Subcutaneous preadipocyte (primary cell): ENCODE measurements at places on chromosomes 6 and 20. TPM values are rescaled to one million over a fixed set of nuclear protein-coding genes. Genes with fewer than 3 reads are reported as not detected.

Gene TUBB2B
- total RNA-seq, result 0.37 and 2.7 TPM in 2 replicates

Gene MUCL3
- total RNA-seq, result not detected in 2 replicates

Gene C6orf52
- total RNA-seq, result 0.59 and 1.1 TPM in 2 replicates

Gene MLIP
- not detected in 2 replicates for total RNA-seq

Gene FHL5
- total RNA-seq, result under 0.01 TPM in 1 of 2 replicates, not detected in the other

Gene CD83
- total RNA-seq, result 1.8 and 3.9 TPM in 2 replicates

Gene VSX1
- total RNA-seq, result not detected in 2 replicates

Gene PRDM13
- total RNA-seq, result not detected in 2 replicates

Gene ADGB
- not detected in 2 replicates for total RNA-seq

Gene CRISP2
- total RNA-seq, result not detected in 2 replicates

Gene ARMC12
- 0.20 TPM in 1 of 2 replicates, not detected in the other for total RNA-seq

Gene DSP
- under 0.01 TPM in 2 replicates for total RNA-seq

Gene GLP1R
- total RNA-seq, result not detected in 2 replicates

Gene CLPSL2
- not detected in 2 replicates for total RNA-seq
